Stimulated activated CD4-positive, alpha-beta T cell treated with anti-CD3 and anti-CD28 coated beads, Interleukin-15, amount 100 ng/mL, for 1 hour (primary cell): ENCODE measurements at places on chromosomes 16 and 17.

DNA sequence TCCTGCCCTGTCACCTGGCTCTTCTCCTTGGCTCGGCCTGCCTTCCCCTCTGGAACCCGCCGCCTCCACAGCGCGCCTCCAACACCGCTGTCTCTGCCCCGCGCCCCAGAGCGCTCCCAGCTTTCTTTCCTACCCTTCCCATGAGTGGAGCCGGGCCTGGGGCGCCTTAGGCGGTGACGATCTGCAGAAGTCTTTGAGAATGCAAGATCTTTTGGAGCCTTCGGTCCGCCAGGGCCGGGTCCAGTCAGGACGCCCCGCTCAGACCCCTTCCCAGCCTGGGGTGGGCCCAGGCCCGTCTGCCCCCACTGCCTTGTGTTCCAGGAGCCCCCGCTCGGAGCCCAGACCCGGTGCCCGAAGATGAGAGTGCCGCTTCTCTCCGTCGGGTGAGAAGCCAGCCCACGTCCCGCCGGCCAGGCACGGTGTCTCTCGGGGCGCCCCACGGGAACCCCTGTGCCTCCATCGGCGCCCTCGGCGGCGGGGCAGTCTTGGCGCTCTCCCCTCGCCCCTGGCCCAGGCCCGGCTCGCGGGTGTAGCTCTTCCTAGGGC is 40.0 kb downstream of the MRM1 start:
- no peak for DNase-seq

DNA sequence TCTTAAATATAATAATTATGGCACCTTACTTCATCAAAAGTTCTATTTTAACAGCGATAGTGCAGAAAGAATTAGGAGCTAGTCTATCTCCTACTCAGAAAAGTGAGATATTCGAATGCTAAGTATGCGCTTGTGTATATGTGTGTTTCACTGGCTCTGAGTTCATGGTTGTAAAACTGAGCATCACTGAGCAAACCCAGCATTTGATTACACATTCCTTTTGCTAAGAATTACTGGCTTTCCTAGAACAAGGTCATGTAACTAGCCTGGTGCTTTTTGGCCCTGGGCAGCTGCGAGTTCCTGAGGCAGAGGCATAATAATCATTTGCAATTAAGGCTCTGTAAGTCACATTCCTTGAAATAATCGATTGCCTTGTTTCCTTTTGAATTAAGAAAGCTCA is 157.2 kb downstream of the SNX29 start:
- no peak for DNase-seq

GRCh38 chr17:77420804-77421629 is 280.2 kb downstream of the SEC14L1 start:
- no peak for DNase-seq

- peak; percentile 93 for DNase-seq
These were observed 7.4 kb downstream of the KDM6B start for GRCh38 chr17:7841396-7841914.

DNA sequence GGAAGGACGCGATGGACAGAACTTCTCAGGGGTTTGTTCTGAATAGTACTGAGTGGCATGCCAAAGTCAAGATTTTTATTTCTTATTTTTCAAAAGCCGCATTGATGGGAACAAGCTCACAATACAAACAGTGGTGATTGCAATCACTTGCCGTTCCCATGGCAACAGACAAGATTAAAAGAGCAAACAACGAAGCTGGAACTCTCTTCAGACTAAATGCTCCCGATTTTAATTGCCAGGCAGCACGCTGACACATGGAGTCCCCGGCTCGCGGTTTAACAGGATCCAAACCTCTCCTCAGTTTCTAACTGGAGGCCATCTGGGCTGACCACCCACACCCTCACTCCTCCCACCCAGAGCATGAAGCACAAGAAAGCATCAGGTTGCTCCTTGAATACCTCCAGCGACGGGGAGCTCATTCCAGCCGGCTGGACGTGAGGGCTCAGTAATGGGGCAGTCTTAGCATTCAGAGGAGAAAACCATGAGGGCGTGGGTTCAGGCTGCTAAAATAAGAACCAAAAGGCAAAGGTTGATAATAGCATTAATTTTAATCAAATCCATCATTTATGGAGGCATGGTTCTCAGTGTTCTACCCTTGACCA is 41.5 kb downstream of the AIPL1 start:
- DNase-seq, result no peak

DNA sequence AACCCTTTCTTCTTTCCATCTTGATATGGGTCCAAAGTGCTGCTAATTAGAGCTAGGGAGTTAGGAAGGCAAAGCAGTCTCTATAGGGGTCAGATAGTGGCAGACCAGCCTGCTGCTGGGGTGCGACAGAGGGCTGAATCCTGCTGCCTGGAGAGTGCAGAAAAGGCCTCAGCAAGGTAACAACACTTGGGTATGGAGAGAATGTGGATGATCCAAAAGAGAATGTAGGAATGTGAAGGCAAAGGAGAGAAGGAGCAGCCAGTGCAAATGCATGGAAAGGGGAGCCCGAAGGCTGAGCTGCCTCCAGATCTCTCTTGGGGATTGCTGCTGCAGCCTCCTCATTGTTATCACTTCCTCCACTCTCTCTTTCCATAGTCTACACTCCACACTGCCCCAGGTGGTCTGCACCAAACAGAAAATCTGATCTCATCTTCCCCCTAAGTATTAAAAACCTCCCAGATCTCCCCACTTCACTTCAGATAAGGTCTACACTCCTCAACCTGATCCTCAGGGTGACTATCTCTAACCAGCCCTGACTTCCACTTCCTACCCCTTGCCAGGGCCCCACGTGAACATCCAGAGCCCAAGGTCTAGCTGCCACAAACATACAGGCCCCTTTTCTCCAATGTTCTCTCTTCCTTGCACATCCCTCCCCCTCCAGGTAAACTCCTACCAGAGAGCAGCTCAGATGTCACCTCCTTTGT is 28.8 kb downstream of the TOM1L2 start:
- DNase-seq, result no peak

DNA sequence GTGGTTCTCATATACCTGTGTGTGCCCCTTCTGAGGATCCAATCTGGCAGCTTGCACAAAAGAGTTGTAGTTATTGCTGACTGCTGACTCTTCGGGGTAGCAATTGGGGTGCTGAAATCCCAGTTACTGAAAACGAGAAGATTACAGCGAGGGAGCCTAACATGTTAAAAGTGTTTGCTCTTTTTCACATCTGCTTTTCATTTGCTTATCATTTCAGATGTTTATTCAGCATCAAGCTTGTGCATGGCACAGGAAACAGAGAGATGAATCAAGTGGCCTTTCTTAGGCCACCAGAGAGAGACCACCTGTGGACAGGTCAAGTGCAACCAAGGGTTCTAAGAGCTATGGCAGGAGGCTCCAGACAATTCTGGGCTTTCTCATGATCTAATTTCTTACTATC is 16.9 kb downstream of the DHRS7B start:
- DNase-seq, result no peak

DNA sequence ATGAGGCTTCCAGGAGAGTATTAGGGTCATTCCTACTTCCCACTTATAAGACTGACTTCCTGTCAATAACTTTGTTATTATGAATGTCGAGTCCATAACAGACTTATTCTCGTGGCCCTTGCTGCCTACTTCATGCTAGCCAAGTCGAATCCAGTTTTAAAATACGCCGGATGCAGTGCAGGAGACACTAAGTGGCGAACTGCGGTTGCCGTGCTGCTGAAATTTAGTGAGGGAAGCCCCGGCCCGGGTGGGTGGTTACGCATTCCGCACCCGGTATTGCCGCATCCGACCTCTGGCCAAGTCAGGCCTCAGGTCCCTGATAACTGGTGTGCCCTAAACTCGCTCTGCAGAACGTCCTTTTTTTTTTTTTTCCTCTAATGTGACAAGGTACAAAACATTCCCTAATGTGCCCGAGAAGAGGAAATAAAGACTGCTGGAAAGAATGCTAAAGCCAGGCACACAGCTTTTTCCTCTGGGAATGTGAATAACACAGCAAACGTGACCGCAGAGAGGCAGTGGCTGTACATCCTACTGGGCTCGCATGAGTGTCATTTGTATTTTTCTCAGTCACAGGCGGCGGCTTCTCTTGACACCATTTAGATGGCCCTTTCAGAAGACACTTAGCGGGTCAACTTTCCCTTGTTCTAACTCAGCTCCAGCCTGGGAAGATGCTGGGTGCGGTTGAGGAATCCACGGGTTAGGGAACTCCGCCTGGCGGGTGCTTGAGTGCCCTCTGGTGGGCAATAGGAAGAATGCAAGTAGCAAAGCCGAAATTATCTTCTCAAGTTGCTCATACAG is 7.1 kb upstream of the AKTIP start:
- peak; percentile 22 for DNase-seq

- no peak for DNase-seq
These were observed 33.9 kb downstream of the BAHCC1 start for GRCh38 chr17:81428948-81429774.

- peak; percentile 54 for DNase-seq
These were observed 22.1 kb downstream of the TRIM25 start for GRCh38 chr17:56891751-56892150.

GRCh38 chr17:70120425-70120824 is 45.4 kb downstream of the KCNJ16 start:
- no peak for DNase-seq

DNA sequence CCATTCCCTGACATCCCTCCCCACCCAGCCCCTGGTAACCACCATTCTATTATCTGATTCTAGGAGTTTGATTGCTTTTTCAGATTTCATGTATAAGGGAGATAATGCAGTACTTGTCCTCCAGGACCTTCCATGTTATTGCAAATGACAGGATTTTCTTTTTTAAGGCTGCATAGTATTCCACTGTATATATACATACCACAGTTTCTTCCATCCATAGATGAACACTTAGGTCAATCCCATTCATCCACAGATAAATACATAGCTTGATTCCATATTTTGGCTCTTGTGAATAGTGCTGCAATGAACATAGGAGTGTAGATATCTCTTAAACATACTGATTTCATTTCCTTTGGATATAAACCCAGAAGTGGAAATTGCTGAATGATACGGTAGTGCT is 183.3 kb downstream of the CEP112 start:
- DNase-seq, result no peak

DNA sequence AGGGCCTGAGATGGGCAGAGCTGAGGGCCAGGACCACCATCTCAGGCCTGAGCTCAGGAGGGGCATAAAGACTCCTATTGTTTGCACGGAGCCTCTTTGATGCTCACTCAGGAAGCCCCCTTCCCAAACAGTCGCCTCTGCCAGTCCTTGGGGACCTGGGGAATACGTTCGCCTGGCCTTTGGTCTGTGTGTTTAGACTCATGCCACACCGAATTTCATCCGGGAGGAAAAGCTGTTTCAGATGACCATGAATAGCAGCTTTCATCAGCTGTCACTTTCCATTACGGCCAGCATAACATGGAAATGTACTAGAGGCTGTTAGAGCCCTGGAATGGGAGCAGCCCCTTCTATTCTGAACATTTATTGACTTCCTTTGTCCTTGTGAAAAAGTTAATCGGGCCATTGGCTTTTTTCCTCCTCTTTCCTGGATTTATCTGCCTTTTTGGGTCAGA is 139.0 kb downstream of the HS3ST3A1 start:
- DNase-seq, result no peak

DNA sequence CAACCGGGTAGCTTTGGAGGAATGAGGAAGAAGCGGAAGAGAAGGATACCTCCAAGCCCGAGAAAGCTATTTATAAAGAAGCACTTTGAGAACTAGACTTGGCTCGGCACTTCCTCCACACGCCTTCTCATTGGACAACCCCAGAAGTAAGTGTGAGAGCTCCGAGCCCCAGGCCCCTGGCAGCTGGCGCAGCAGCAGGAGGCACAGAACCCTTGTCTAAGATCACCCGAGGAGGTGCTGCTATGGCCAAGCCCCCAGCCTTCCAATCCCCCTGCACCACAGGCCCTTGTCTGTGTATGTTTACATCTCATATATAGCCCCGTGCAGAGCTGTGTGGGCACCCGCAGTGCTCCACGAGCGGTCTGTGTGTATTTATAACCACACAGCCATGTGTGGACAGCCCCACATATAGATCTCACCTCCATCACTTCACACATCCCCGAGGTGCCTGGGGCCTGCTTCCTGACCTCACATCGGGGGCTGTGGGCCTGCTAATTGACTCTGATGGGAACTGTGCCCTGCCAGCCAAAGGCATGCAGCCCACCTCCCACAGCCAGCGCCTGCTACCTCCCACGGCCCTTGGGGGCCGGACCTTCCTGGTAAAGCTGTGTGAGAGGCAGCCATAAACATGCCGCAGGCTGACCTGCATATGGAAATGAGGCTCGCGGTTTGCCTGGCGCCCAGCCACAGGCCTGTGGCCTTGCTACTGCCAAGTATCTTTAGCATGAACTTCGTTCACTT is 96.1 kb downstream of the C17orf67 start:
- DNase-seq, result no peak

- DNase-seq, result no peak
These were observed 18.7 kb upstream of the LGALS9 start for GRCh38 chr17:27612160-27612770.

DNA sequence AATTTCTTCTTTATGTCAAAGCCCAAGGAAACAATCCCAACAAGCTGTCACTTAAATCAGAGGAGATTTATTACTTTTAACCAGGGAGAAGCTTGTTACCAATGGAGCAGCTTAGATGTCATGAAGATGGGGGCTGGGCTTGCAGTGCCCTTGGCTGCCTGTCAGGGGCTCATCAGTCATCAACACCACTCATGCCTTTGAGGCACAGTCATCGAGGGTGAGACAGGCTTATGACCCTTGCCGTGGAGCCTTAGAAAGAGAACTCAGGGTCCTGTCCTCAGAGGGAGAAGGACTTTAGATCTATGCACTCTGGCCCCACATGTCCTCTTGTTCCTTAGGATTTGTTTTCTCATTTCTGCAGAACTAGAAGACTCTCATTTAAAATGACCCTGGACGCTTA is 318.3 kb downstream of the CBLN1 start:
- no peak for DNase-seq

- DNase-seq, result no peak
These were observed 19.6 kb downstream of the ABCA6 start for GRCh38 chr17:69122065-69122464.

- DNase-seq, result no peak
These were observed 21.1 kb downstream of the RARA start for GRCh38 chr17:40329839-40330794.

DNA sequence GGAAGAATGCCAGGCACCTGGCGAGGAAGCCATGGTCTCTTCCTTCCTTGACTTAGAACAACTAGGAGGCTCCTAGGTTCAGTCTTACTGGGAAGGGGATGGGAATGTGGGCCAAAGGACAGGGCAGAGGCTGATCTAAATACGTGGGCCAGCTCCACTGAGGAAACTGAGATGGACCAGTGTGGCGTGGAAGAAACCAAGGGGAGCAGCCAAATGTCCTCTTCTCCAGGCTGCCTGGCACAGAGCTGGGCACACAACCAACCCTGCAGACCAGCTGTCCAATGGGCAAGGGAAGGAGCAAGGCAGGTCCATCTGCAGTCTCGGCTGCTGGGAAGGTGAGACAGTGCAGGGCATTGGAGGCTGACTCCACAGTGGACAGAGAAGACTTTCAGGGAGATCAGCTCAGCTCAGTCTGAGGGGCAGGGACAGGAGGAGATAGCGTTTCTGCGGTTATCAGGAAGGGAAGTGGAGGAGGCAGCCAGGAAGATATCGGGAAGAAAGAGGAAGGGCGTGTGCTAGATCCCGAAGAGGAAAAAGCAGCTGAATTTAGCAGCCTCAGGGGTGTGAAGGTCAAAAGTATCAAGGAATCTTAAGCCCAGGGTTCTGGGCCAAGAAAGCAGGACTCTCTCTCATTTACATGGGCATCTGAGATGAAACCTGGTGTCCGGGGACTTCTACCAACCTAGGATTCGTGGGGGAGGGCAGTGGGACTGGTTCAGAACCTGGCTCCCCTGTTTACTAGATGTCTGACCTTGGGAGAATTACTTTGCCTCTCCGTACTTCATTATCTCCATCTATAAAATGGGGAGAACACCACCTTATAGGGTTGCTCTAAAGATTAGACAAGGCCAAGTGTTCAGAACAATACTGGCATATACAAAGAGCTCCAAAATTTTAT is 1.8 kb downstream of the KIFC3 start:
- no peak for DNase-seq
